ENCODE measurements at places on chromosomes 3 and 15.

- no peak for DNase-seq
These were observed 449.5 kb upstream of the TBL1XR1 start for GRCh38 chr3:177646749-177647148.

DNA sequence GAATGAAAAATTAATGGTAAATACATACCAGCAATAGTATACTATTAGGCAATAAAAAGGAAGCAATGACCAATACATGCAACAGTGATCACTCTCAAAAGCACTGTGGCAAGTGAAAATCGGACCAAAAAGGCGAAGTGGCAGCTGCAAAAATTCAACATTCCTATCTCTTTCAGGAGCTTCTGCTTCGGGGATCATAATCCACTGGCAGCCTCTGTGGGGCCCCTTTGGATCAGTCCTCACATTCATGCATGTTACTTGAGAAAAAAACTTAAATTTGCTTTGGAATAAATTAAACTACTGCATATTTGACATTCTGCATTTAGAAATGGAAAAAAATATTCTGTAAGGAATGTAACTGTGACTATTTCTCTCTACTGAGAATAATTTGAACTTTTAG is 425.6 kb downstream of the NR2F2 start:
- no peak for DNase-seq

- no peak for DNase-seq
These were observed 298.3 kb upstream of the TGFBR2 start for GRCh38 chr3:30308131-30308530.

DNA sequence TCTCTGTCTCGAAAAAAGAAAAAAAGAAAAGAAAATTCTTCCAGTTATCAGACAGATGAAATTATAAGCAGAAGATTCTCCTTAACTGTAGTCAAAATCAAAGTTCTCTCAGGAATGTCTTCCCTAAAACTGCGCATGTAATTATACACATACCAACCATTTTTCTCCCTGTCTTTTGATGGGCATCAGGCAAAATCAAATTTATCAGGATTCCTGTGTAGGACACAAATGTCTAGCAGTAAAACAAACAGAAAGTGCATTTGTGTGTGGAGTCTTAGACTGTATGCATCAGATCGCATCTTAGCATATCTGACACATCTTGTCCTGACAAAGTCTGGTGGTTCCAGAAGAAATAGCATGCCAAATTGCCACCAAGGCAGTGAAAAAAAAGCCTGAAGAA is 3.9 kb upstream of the ARPIN start:
- no peak for DNase-seq

DNA sequence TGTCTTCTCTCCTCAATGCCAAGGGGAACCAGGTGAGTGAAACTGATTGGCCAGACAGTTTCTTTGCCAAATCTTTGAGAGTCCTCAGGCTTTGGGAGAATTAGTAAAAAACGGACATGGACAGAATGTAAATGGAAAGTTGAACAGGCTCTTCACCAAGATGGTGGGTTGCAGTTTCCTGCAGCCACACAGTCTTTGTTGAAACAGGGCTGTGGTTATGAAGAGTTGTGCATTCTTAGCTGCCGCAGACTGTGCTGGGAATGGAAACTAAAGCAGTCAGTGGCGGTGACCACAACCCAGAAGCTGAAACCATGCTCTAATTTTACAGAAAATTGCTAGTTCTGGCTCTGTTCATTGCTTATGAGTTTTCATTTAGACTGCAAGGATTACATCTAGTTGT is 42.1 kb upstream of the TASOR start:
- no peak for DNase-seq

DNA sequence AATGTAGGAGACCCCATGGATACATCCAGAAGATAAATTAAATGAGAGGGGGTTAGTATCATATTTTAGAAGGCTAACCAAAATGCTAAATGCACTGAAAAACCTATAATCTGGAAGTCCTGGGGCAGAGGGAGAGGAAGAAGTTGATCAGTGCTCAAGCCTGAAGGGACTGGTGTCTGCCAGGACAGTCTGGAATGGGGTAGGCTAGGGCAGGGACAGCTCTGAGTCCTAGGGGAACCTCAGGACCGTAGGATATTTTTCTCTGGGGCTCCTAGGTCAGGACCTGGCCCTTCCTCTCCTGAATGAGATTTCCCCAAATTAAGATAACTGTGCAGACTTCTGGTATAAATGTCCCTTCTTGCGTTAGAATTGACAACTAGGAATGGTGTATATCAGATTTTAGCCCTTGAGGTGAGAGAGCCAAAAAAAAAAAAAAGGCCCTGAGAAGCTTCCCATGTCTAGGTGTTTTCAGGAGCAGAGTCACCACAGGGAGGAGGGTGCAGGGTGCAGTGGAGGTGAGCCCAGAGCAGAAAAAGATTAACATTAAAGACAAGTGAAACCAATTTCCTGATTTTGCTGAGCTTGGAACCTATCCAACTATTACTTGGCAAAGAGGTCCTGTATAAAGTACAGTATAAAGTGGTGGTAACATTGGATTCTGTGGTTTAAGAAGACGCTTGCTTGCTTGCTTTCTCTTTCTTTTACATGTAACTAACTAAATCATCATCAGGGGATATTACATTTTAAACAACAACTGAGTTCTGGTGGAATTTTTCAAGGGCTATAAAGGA is 63.5 kb downstream of the HACD2 start:
- DNase-seq = peak; percentile 19

- no peak for DNase-seq
These were observed 7.8 kb downstream of the CSK start for GRCh38 chr15:74789741-74790079.

GRCh38 chr3:81764665-81765064 is 3.2 kb upstream of the GBE1 start:
- DNase-seq = no peak

GRCh38 chr3:21783839-21784238 is 32.8 kb upstream of the ZNF385D start:
- no peak for DNase-seq

DNA sequence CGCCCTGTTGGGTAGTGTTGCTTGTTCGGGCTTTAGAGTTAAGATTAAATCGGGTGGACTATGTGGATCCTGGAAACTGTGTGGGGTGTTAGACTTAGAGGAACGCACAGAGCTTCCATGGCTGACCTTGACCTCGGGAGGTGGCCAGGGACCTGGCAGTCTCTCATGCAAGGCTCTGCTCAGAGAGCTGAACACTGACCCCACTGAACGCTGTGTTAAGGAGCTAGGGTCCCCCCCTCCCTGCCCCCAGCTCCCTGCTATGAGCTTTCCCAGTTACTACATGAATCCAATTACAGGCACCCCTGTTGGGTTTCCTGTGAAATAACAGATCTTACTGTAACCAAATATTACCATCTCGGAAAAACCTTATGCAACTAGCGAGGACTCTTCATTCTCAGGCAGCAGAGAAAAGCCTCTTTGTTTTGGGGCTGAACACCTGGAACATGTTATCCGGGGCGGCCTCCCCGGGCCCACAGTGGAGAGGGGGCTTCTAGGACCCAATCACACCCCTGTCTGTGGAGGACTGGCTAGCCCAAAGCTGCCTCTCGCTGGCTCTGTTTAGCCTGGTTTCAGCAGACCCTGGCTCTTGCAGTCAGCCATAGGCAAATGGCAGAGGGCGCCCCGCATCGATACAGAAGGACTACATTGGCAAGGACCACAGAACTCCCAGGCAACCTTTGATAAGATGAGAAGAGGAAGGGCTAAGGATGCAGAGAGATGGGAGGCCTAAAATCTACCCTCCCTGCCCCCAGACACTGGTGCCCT is 25.8 kb upstream of the ALDH1A3 start:
- no peak for DNase-seq

Measured in pulmonary artery endothelial cell (primary cell).